ENCODE measurements at places on chromosomes 7 and 10. TPM values are rescaled to one million over a fixed set of nuclear protein-coding genes. Genes with fewer than 3 reads are reported as not detected.
A peak's percentile ranks its signal among the peaks of the same experiment; 100 is the strongest.

The OGDHL gene
- total RNA-seq, result not detected

The VSTM2A gene
- 10.8 TPM for total RNA-seq

The FRMD4A gene
- total RNA-seq, result 16.1 TPM

The CFAP43 gene
- total RNA-seq, result 1.7 TPM

The GSTO2 gene
- 1.2 TPM for total RNA-seq

The AQP1 gene
- total RNA-seq, result 121 TPM

The THNSL1 gene
- total RNA-seq, result 7.9 TPM

The GDF2 gene
- total RNA-seq, result 1.7 TPM

The TMEM184A gene
- total RNA-seq, result 3.4 TPM

- no peak for DNase-seq
Observed at GRCh38 chr7:144763291-144763690, 72.6 kb downstream of the TPK1 start.

DNA sequence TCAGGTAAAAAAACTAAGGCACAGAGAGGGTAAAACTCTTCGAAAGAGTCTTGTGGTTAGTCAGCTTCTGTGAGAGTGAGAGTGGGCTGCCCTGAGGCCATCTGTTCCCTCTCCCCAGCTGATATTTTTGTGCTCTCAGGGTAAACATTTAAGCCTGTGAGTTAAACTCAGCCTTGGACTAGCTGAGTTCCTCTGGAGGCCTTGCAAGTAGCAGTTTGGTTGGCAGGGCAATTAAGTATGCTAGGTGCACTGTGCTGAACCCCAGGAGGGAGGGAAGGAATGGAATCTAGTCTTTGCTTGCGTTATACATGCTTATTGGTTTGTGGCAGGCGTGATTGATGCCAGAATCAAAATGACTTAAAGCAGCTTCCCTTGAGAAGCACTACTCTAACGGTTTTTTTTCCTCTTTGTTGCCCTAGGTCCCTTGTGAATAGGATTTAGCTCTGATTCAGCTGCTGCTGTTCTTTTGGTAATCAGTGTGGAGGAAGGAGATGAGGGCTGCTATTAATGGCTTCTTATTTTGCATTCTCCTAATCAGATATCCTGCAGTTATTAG, 140.2 kb downstream of the AUTS2 start:
- DNase-seq, result peak; percentile 26

GRCh38 chr7:157745721-157746709, 409.2 kb downstream of the DNAJB6 start:
- DNase-seq, result no peak

DNA sequence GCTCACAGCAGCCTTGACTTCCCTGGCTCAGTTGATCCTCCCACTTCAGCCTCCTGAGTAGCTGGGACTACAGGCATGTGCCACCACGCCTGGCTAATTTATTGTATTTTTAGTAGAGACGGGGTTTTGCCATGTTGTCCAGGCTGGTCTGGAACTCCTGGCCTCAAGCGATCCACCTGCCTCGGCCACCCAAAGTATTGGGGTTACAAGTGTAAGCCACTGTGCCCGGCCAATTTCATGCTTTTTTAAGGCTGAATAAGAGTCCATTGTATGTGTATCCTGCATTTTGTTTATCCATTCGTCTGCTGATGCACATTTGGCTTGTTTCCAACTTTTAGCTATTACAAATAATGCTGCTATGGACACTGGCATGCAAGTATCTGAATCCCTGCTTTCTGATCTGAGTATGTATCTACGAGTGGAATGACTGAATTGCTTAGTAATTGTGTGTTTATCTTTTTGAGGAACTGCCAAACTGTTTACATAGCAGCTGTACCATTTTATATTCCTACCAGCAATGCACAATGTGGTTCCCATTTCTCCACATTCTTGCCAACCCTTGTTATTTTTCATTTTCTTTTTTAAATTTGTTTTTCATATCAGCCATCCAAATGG, 37.3 kb upstream of the TPST1 start:
- DNase-seq, result no peak

DNA sequence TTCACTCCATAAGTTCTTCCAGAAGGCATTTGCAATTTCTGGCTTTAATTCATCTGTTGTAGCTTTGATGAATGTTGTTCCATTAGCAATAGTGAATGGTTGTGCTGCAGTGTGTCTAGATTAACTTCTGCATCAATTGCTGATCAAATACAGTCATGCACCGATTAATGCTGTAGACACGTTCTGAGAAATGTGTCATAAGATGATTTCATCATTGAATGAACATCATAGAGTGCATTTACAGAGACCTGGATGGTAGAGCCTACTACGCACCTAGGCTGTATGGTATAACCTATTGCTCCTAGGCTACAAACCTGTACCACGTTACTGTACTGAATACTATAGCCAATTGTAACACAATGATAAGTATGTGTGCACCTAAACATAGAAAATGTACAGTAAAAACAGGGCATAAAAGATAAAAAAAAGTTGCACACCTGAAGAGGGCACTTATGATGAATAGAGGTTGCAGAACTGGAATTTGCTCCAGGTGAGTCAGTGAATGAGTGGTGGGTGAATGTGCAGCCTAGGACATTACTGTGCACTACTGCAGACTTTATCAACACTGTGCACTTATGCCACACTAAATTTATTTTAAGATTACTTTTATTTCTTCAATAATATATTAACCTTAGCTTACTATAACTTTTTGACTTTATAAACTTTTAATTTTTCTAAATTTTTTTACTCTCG, 170.7 kb downstream of the HERPUD2 start:
- DNase-seq, result no peak

All from umbilical cord (tissue), 2 donors.